HepG2 (cell line): ENCODE measurements at places on chromosomes 2 and 18.

DNA sequence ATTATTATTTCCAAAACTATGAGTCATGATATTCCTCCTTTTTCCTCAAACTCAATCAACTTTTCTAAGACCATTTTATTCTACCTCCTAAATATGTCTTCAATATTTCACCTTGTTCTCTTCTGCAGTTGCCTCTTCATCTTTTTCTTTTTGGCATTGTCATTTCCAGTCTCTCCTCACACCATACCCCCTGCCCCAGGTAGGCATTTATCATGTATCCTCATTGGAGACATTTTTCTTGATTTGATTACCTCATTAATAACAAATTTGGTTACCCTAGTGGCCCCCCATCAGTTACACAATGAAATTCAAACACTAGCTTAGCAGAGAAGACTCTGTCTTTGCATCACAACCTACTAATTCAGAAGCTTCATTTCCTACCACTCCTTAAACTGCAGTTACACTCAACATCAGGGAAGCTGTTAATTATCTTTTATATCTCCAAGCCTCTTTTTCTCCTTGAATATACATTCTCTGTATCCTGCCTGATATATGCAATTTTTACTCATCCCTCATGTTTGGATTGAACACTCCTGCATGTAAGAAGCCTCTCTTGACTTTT, 133.0 kb downstream of the IKZF2 start:
- no peaks in the 10 kb centered on the region for H3K4me1 ChIP-seq
- H3K27ac ChIP-seq: no peak overlapping the region
- no peak overlapping the region for H3K4me3 ChIP-seq
- no peaks in the 10 kb centered on the region for H3K36me3 ChIP-seq

DNA sequence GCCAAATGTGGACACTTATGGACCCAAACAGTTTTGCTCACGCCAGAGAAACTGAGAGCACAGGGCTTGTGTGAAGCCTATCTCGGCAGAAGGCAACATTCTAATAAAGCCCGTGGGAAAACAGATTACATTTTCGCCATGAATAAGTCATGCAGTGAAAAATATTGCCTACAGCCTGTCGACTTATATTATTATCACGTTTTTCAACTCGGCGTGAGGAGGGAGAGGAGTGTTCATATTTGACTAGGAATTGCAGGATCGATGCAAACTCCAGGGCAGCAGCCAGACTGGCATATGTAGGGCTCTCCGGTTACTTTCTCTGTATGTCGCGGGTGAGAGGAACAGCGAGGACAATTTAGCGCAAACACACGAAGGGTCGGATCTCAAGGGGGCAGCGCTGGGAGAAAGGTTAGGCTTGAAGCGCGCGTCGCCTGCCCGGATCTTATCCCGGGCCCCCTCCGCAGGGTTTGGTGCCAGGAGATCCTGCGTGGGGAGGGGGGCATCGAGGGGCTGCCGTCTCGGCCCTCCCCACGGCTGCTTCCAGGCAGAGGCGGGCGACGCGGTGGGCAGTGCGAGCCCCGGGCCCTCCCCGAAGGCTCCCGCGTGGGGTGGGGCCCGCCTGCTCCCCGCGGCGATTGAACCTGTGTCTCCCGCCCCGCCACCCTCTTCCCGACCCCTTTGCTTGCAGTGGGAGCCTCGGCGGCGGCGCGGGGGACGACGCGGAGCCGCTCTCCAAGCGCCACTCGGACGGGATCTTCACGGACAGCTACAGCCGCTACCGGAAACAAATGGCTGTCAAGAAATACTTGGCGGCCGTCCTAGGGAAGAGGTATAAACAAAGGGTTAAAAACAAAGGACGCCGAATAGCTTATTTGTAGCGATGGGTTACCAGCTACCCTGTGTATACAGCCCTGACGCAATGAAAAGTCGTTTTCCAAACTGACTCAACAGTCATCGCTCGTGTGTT, 4.4 kb downstream of the ADCYAP1 start:
- no peak for DNase-seq
- H3K27ac ChIP-seq: no peak overlapping the region
- H3K4me1 ChIP-seq: no peaks in the 10 kb centered on the region
- peaks cover 2% of the 10 kb centered on the region for H3K27me3 ChIP-seq
- H3K4me3 ChIP-seq: no peak overlapping the region

DNA sequence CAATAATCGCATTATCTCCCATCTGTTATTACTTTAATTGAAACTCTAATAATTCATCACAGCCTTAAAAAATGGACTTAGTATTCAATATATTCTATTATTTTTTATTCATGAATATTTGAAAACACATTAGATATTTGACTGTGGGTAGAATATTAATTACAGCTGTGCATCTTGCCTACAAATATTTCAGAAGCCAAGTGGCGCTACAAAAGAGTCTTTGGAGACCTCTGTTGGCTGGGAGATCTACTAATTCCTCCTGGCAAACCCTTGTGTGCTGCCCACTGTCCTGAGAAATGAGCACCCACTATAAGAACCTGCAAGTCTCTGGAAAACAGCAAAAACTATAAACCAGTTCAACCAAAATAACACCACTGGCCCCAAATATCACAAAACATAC, 54.5 kb downstream of the PRELID3A start:
- H3K27me3 ChIP-seq: no peaks in the 10 kb centered on the region
- peaks cover 24% of the 10 kb centered on the region for H3K4me1 ChIP-seq
- H3K4me3 ChIP-seq: no peak overlapping the region
- peaks cover 1% of the 10 kb centered on the region; the same call in 1 of the 2 replicates for H3K36me3 ChIP-seq
- H3K27ac ChIP-seq: no peak overlapping the region

DNA sequence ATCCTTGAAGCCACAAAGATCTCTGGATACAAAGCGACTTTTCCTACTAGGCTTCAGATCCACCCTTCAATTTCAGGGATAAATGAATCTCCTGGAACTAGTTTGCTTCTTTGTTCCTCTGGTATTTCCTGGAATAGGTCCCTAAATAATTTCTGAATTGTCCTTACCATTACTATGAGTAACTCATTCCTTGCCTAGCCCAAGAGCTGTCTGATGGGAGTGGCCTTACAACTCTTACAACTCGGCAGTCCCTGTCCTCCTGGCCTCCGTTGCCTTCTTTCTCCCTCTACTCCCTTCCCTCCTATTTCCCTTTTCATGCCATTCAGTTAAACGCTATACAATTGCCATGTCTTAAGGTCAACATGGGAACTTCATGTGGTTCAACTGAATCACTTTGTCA, 98.2 kb upstream of the FHL2 start:
- no peak overlapping the region for H3K4me3 ChIP-seq
- H3K27me3 ChIP-seq: no peaks in the 10 kb centered on the region; the same call in none of the 2 replicates
- no peak overlapping the region for H3K27ac ChIP-seq

- H3K36me3 ChIP-seq: peaks cover 11% of the 10 kb centered on the region; the same call in 2 of the 3 replicates
- peaks cover 9% of the 10 kb centered on the region; the same call in 1 of the 3 replicates for H3K27me3 ChIP-seq
- H3K4me1 ChIP-seq: peaks cover 55% of the 10 kb centered on the region
- DNase-seq: no peak
Observed at GRCh38 chr2:9952856-9953503, 1.5 kb downstream of the GRHL1 start.

- H3K4me1 ChIP-seq: peaks cover 14% of the 10 kb centered on the region
- no peak overlapping the region for H3K4me3 ChIP-seq
- H3K36me3 ChIP-seq: no peaks in the 10 kb centered on the region; the same call in 1 of the 2 replicates
- no peak for DNase-seq
- H3K27ac ChIP-seq: no peak overlapping the region
Observed at GRCh38 chr2:168231609-168232241, 15.7 kb downstream of the STK39 start.

DNA sequence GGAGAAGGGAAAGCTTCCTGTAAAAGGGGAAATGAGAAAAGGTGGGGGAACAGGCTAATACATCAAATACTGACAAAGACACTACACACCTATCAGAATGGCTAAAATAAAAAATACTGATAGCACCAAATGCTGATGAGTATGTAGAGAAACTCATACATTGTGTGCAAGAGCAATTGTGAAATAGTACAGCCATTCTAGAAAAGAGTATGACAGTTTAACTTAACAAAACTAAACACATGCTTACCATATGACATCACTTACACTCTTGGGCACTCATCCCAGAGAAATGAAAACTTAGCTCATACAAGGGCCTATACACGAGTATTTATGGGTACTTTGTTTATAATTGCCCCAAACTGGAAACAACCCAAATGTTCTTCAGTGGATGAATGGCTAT, 53.4 kb downstream of the ZNF638 start:
- H3K4me3 ChIP-seq: no peak overlapping the region
- no peak for DNase-seq
- no peaks in the 10 kb centered on the region for H3K27me3 ChIP-seq
- no peaks in the 10 kb centered on the region for H3K4me1 ChIP-seq

- no peak overlapping the region for H3K27ac ChIP-seq
- 0 out of 2 replicates have a peak, but pooled peaks cover 1% of the 10 kb centered on the region for H3K27me3 ChIP-seq
- H3K4me1 ChIP-seq: no peaks in the 10 kb centered on the region; the same call in 1 of the 2 replicates
Observed at GRCh38 chr2:30417253-30417652, 29.8 kb upstream of the LCLAT1 start.

GRCh38 chr18:27865431-27865830, 311.5 kb downstream of the CDH2 start:
- H3K4me3 ChIP-seq: no peak overlapping the region
- no peaks in the 10 kb centered on the region for H3K36me3 ChIP-seq
- no peak for DNase-seq
- no peaks in the 10 kb centered on the region for H3K4me1 ChIP-seq

DNA sequence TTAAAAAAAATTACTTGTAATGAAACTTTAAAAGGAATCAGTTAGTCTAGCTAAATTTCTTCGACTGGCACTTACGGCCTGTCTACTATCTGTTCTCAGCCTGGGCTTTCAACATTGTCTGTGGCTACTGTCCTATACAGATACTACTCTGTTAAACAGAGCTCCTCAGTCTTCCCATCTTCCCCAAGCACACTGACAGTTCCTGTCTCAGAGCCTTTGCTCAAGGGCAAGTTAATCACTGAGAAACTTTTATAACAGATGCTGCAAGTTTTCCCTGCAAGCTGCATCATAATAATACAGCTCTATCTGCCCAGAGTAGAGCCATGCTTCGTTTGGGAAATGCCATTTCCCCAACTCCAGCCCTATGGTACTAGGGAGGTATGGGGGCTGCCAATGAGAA, 11.3 kb upstream of the YPEL5 start:
- peaks cover 21% of the 10 kb centered on the region; the same call in 2 of the 3 replicates for H3K27me3 ChIP-seq
- DNase-seq: no peak
- no peak overlapping the region for H3K27ac ChIP-seq
- no peaks in the 10 kb centered on the region for H3K36me3 ChIP-seq
- H3K4me3 ChIP-seq: no peak overlapping the region

GRCh38 chr18:48486754-48487153, 52.1 kb upstream of the CTIF start:
- H3K27me3 ChIP-seq: no peaks in the 10 kb centered on the region
- no peak for DNase-seq
- no peak overlapping the region for H3K27ac ChIP-seq
- no peak overlapping the region for H3K4me3 ChIP-seq
- H3K4me1 ChIP-seq: peaks cover 63% of the 10 kb centered on the region

DNA sequence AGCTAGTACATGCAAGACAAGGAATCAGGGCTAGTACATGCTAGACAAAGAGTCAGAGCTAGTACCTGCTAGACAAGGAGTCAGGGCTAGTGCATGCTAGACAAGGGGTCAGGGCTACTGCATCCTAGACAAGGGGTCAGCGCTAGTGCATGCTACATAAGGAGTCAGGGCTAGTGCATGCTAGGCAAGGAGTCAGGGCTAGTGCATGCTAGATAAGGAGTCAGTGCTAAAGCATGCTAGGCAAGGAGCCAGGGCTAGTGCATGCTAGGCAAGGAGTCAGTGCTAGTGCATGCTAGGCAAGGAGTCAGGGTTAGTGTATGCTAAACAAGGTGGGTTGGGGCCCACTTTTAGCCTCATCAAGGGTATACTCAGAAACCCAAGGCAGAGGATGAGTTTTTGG, 90.1 kb upstream of the FAM136A start:
- H3K4me3 ChIP-seq: no peak overlapping the region
- H3K4me1 ChIP-seq: no peaks in the 10 kb centered on the region
- DNase-seq: no peak
- no peaks in the 10 kb centered on the region for H3K36me3 ChIP-seq

- H3K4me1 ChIP-seq: no peaks in the 10 kb centered on the region
- H3K4me3 ChIP-seq: no peak overlapping the region
- H3K27ac ChIP-seq: no peak overlapping the region
- H3K27me3 ChIP-seq: no peaks in the 10 kb centered on the region
- H3K36me3 ChIP-seq: no peaks in the 10 kb centered on the region
Observed at GRCh38 chr2:205407984-205408383, 274.3 kb upstream of the NRP2 start.

GRCh38 chr2:59462422-59463197, 1090.8 kb downstream of the BCL11A start:
- H3K4me3 ChIP-seq: no peak overlapping the region
- no peaks in the 10 kb centered on the region for H3K36me3 ChIP-seq
- H3K4me1 ChIP-seq: no peaks in the 10 kb centered on the region
- DNase-seq: no peak
- no peak overlapping the region for H3K27ac ChIP-seq

DNA sequence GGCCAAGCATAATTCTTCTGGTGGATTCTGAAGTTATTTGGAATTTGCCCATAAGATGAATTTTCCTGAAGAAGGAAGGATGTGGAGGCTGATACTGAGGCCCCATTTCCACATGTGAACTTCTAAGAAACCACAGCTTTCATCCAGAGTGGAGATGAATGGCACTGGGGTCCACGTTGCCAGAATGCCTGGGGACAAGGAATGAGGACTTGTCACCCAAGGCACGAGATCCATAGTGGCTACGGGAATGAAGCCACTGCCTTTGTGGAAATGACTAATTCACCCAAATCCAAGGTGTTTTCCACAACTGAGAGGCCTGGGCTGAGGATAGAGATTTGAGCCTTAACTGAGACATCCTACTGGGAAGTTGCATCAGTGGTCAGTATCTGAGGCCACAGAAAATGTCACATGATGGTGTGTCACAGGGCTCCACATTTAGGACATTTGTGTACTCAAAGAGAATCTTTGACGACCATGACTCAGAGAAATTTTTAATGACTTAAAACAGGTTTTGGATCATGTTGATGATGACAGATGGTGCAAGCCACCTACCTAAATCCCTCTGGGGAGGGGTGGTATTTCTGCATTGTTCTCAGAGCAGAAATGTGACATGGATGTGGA, 286.1 kb downstream of the SOX11 start:
- DNase-seq: no peak
- no peak overlapping the region for H3K27ac ChIP-seq
- H3K4me3 ChIP-seq: no peak overlapping the region
- H3K4me1 ChIP-seq: no peaks in the 10 kb centered on the region

DNA sequence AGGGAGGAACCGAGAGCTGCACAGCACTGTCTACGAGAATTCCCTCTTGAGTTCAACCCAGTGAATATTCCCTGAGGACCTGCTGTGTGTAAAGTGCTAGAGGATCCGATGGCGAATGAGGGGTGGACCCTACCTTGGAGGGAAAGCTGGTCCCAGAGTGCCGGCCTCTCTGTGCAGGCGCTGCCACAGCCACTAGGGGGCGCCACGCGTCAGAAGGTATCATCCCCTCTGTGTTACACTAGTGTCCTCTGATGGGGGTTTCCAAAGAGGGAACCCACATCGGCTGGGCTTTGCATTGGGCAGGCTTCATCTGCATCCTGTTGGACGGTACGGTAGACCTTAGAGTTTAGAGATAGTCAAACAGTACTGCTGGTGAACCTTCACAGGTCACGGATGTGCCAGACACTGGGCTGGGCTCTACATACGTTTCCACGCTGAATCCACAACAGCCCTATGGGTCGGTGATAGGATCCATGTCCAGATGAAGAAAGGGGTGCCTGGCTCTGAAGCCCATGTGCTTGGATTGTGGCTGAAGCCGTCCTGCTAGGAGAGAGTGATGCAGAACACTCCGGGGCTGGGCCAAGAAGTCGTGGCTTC, 39.0 kb downstream of the COA5 start:
- H3K27ac ChIP-seq: no peak overlapping the region
- H3K27me3 ChIP-seq: no peaks in the 10 kb centered on the region
- H3K4me3 ChIP-seq: no peak overlapping the region
- peak; percentile 41 for DNase-seq
- H3K4me1 ChIP-seq: no peaks in the 10 kb centered on the region

- H3K4me1 ChIP-seq: peaks cover 17% of the 10 kb centered on the region
- H3K27ac ChIP-seq: no peak overlapping the region
- H3K4me3 ChIP-seq: no peak overlapping the region
- no peaks in the 10 kb centered on the region for H3K36me3 ChIP-seq
- peak; percentile 52 for DNase-seq
Observed at GRCh38 chr2:172972005-172972619, 103.5 kb upstream of the MAP3K20 start.
